Ureter (tissue), 1 donor: ENCODE measurements at places on chromosomes 3 and 15. TPM values are rescaled to one million over a fixed set of nuclear protein-coding genes. Genes with fewer than 3 reads are reported as not detected.

DPPA2 gene
- total RNA-seq, result not detected

GOLGA8Q gene
- 2.3 TPM for total RNA-seq

OR5K2 gene
- not detected for total RNA-seq

MORC1 gene
- not detected for total RNA-seq

AGBL1 gene
- total RNA-seq, result not detected

RLBP1 gene
- not detected for total RNA-seq

TYRO3 gene
- 9.6 TPM for total RNA-seq

PPARG gene
- total RNA-seq, result 214 TPM

CPEB1 gene
- 3.7 TPM for total RNA-seq

ZNF660 gene
- total RNA-seq, result 7.5 TPM

TIMP4 gene
- total RNA-seq, result 16.5 TPM

SLC28A2 gene
- not detected for total RNA-seq

CACNA1D gene
- total RNA-seq, result 84.4 TPM

CHDH gene
- total RNA-seq, result 0.60 TPM

PODXL2 gene
- total RNA-seq, result 15.9 TPM

LRRC2 gene
- 0.81 TPM for total RNA-seq

IL17RB gene
- total RNA-seq, result 0.65 TPM

CYP8B1 gene
- total RNA-seq, result not detected

MAPKBP1 gene
- total RNA-seq, result 39.6 TPM

MUC4 gene
- 0.08 TPM for total RNA-seq

CCR5 gene
- 3.3 TPM for total RNA-seq

TICRR gene
- total RNA-seq, result 0.47 TPM

ABHD14A gene
- 19.4 TPM for total RNA-seq

LRRC3B gene
- 0.62 TPM for total RNA-seq

TRAIP gene
- 2.0 TPM for total RNA-seq

SERINC4 gene
- 0.34 TPM for total RNA-seq

CAPN3 gene
- total RNA-seq, result 18.9 TPM

SYNPR gene
- total RNA-seq, result not detected

PATL2 gene
- 4.0 TPM for total RNA-seq

NR2E3 gene
- 0.23 TPM for total RNA-seq

B3GALNT1 gene
- total RNA-seq, result 22.3 TPM

CIB2 gene
- 15.9 TPM for total RNA-seq

CORO2B gene
- 5.4 TPM for total RNA-seq

CYP19A1 gene
- total RNA-seq, result 0.34 TPM

AP3B2 gene
- total RNA-seq, result 12.5 TPM

RASGRF1 gene
- total RNA-seq, result 2.1 TPM

GOLGA8N gene
- total RNA-seq, result 19.7 TPM

TRPM1 gene
- not detected for total RNA-seq

CKMT1B gene
- 28.6 TPM for total RNA-seq

SLC30A4 gene
- total RNA-seq, result 5.8 TPM

LXN gene
- total RNA-seq, result 18.2 TPM

CAMKV gene
- total RNA-seq, result not detected

GPR27 gene
- 16.3 TPM for total RNA-seq

PRRT3 gene
- total RNA-seq, result 3.5 TPM

LMOD3 gene
- total RNA-seq, result 0.13 TPM

ANKRD63 gene
- not detected for total RNA-seq

CYP11A1 gene
- total RNA-seq, result 2.4 TPM

PRR20G gene
- not detected for total RNA-seq

ISLR gene
- 37.4 TPM for total RNA-seq

EXD1 gene
- not detected for total RNA-seq

PCSK6 gene
- total RNA-seq, result 14.5 TPM
